NCI-H146 (cell line): ENCODE measurements at places on chromosomes 3 and 15.
A peak's percentile ranks its signal among the peaks of the same experiment; 100 is the strongest.

GRCh38 chr3:43759297-43759782, 68.6 kb downstream of the ABHD5 start:
- no peak for DNase-seq

DNA sequence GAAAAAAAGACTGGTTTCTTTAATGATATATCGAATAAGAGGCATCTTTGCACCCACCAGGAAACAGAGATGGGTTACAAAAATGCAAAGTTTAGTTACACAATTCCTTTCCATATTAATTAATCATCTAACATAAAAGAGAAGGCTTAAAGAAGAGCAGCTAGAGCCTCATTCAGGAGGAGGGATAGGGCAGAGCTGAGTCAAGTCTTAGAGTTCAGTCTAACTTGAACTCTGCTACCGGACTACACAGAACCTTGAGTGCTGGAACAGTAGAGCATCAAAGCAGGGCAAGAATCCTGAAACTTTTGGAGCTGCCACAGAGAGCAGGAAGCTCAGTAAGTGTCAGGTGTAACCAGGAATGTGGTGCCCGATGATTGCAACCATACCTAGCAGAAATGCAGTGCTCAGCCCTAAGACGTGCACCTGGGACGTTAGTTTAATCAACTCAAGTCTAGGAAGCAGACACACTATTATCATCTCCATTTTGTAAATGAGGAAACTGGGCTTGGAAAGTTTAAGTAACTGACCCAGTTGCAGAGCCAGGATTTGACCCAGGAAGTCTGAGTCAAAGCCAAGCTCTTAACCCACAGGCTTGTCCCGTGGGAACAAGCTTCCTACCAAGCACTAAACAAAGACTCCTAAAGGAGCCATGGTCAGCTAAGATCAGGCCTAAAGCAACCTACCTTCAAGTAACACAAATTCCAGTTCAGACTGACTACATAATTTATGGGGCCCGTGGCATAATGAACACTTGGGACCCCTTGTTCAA, 187.4 kb downstream of the FOXP1 start:
- no peak for DNase-seq

DNA sequence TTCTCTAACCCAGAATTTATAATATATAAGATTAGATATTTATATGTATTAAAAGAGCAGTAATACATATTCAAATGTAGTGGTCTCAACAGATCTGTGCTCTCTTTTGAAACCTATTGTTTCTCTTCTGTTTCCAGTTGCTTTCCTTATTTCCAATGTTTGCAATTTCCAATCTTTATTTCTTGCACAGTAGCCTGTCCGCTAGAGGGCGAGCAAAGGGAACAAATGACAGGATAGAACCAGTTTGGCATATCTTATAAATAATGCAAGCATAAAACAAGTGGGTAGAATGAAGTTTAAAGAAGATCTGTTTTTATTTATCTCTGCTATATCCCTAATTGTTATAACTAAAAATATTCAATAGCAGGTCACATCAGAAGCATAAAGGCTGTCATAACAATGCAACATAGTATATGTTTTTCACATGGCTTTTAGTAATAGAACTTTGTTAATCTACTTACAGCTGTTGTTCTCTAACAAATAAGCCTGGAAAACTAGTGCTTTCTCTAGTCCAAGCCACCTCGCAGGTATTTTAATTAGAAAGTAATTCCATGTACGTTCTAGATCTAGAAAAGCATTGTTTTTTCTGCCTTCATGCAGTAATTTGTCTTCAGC, 15.1 kb upstream of the TCAIM start:
- peak; percentile 17 for DNase-seq

- peak; percentile 39 for DNase-seq
These were observed 18.9 kb upstream of the TGM5 start for GRCh38 chr15:43285609-43286037.

DNA sequence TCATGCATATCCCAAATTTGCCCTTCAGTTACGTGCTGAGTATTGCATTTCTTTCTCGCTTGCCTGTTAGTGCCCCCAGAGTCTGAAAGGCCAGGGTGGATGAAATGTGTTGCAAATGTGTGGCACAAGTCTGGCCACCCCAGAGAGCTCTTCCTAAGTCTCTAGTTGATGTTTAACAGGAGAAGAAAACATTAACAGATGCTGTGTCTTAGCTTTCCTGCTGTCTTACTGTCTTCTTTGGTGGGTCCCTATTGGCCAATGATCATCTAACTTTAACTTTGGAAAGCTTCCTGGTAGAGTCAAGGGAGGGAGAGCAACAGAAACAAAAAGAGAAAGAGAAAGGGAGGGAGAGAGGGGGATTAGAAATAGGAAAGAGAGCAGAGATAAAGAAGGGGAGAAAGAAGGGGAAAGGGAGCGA, 76.7 kb upstream of the P3H2 start:
- DNase-seq: no peak

DNA sequence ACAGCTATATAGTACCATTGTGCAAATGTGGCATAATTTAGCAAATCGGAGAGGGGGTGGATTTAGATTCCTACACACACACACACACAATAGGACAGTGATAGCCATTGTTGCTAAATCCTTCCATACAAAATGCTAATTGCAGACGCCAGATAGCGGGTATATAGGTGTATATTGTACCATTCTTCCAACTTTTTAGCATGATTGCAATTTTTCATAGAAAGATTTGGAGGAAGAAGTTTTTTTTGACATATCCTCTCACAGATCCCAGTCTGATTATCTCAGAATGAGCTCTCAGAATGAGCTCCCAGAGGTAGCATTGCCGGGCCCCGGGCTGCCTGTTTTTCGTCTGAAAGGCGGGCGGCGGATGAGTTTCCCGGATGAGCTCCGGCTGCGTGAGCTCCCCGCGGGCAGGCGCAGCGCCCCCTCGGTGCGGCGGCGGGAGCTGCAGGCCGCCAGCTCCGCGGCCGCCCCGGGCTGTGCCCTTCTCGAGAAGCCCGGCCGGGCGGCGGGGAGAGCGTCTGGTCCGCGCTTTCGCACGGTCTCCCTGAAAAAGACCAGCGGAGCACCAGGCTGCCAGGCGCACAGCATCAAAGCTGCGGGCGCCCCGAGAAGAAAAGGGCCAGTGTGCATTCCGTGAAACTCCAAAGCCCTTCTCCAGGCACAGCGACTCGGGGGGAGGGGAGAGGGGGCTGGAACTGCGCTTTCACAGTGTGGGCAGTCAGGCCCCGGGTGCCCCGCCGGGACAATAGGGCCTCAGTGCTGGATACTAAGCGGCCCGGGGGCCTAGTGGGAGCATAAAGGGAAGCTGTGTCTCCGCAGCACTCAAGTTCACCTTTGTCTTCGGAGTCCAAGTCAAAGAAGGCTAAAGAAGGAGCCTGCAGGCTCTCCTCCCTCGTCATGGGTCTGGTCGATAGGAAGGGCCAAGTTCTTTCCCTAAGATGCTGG, 12.0 kb upstream of the SHC4 start:
- peak; percentile 77 for DNase-seq

GRCh38 chr15:60118626-60119025, 114.5 kb downstream of the FOXB1 start:
- DNase-seq: no peak

GRCh38 chr3:172918165-172918564, 167.6 kb downstream of the ECT2 start:
- peak; percentile 97 for DNase-seq

DNA sequence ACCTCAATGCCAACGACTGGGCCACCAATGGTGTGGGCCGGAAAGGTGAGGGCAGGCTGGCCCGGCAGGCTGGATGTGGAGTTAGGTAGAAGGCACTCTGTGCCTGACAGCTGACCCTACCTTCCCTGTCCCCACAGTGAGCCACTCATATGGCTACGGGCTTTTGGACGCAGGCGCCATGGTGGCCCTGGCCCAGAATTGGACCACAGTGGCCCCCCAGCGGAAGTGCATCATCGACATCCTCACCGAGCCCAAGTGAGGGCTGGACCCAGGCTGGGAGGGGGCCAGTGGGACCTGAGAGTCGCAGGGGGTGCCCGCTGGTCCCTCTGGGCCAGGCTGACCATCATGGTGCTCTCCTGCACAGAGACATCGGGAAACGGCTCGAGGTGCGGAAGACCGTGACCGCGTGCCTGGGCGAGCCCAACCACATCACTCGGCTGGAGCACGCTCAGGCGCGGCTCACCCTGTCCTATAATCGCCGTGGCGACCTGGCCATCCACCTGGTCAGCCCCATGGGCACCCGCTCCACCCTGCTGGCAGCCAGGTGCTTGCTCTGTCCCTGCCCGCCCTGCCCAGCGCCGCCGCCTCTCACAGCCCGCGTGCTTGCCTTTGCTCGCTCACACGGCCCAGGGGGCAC, 4.5 kb upstream of the FES start:
- no peak for DNase-seq

DNA sequence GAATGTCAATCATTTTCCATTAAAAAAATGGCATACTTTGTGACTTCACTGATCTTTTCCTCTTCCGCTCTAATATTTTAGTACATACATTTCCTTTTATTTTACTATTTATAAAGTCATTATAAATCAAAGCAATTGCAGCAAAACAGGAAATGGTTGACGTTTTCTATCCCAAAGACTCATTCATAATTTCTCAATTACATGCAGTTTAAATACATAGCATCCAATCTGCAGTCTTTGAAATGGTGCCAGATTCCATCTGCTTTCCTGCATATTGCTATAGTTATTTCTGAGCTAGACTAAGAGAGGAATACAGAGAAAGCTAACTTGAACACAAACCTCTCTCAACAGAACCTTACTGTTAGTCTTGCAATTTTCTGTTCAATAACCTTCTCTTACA, 179.8 kb downstream of the ZPLD1 start:
- DNase-seq: peak; percentile 28

GRCh38 chr15:82830427-82831173, 21.2 kb downstream of the WHAMM start:
- DNase-seq: no peak

DNA sequence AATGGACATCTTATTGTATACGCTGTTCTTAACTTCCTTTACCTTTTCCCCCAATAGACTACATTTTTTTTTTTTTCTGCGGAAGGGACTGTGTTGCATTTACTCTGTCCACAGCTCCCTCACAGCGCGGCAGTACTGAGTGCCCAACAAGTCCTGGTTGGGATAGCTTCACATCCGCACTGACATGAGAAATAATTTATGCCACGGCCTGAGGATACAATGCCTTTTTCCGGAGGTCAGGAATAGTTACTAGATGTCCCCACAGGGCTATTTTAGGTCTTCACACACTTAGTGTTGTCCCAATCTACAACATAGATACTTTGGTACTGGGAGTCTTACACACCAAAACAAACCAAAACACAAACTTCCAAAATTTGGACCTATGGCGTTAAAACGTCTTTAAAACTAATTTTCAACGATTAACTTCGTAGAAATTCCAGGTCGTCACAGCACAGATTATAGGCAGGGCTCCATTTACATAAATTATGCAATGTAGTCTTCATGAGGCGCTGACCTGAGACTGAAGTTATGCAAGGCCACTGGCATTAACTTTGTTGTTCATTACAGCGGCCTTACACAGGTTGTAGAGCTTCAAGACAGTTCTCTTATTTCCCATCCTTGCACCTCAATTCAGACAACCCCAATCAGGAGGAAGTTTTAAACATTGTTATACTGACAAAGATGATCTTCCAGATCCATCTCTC, 989 bp upstream of the PPIB start:
- DNase-seq: peak; percentile 33

GRCh38 chr3:2948882-2949281, 161.3 kb downstream of the IL5RA start:
- no peak for DNase-seq

DNA sequence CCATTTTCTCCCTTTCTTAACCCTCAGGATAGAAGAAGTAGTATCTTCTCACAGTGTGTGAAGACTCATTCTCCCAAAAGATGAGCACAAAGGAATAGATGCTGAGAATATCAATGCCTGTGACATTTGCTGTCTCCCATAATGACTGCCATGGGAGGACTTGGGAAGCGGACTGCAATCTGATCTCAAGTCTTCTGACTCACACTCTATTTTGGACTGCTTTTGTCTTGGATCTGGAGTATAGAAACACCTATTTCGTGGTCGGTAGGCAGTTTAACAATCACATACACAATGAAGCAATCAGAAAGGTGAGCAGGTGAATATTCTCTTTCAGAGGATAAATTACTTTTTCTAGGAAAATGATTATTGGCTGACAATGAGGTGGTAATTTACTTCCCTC, 852.0 kb downstream of the FHIT start:
- peak; percentile 93 for DNase-seq

DNA sequence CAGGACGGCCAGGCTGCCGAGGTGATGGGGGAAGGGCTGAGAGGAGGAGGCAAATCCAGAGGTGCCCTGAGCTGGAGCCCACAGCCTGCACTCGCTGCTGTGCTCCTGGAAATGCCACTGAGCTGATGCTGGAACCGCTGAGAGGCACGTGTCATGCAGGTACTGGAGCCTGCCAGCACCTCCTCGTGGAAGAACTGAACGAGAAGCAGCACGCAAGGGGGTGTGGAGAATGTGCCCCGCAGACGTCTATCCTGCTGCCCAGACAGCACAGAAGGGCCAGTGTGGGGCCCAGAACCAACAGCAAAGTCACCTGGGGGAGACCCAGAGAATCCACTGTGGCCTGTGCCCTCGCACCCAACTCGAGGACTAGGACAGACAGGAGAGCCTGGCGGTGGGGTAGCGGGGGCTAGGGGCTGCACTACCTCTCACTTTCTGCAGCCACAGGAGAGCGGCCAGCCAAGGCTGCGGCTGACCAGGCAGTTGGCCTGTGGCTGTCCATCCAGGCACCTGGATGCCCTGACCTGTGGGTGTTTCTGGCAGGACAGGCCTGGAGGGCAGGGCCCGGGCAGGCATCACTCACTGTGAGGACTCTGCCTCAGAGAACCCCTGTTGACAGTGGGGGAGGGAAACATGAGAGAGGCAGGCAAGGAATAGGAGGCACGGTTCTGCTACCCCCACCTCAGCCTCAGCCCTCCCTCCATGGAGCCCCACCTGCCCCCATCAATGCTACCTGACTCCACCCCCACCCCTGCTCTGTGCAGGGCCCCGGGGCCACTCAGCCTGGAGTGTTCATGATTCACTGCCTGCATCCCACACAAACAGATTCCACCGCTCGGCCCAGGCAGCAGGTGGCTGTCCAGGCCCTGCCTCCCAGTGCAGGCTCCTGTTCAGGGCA, 213.1 kb downstream of the TBC1D2B start:
- no peak for DNase-seq

DNA sequence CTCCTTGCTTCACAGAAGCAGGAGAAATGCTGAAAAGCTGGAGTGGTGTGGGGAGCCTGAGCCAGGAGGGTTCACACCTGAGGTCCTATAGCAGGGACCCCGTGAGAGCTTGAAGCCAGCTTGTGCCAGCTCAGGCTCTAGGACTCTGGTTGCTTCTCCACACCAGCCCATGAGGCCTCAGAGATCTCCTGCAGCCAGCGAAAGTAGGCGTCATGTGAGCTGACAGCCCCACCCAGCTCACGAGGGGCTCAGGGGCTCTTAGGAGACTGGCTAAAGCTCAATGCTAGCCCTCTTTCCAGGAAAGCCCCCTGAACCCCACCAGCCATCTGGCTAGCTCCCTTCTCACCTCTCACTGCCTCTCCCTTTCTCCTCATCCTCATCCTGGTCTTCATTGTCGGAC, 16.9 kb upstream of the CPEB1 start:
- no peak for DNase-seq

GRCh38 chr3:172247525-172248274, 200.6 kb downstream of the GHSR start:
- DNase-seq: no peak
